NCI-H82 (cell line): ENCODE measurements at places on chromosomes 4 and X.

GRCh38 chr4:110134269-110134869, 64.0 kb downstream of the ELOVL6 start:
- DNase-seq: no peak

GRCh38 chr4:154319736-154320135, 171.9 kb downstream of the DCHS2 start:
- no peak for DNase-seq

- no peak for DNase-seq
Observed at GRCh38 chrX:51569561-51569960, 49.2 kb downstream of the CENPVL3 start.

- no peak for DNase-seq
Observed at GRCh38 chrX:25287521-25287920, 271.8 kb upstream of the ARX start.

DNA sequence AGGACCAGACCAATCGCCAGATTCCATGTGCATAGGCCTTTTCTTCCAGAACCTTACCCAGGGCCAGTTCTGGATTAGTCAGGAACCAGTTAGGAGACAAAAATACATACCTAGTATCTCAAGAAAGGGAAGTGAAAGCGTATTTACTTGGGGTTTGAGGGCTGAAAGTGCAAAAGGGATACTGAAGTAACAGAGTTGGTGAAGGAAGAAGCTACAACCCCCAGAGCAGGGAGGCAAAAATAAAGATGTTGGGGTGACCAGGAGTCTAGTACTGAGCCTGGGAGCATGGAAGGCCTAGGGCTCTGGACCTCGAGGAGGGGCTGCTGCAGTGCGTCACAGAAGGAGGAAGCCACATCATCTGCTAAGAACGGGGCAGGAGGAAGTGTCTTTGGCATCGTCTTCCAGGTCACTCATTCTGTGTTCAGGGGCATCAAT, 38.3 kb downstream of the TKTL1 start:
- DNase-seq: no peak

GRCh38 chrX:106168107-106168506, at the start of gene PWWP3B:
TSS of gene PWWP3B (plus strand) at chrX:106168305. CDS start at chrX:106205433, 37,128 bp downstream.
- peak; percentile 30 for DNase-seq

DNA sequence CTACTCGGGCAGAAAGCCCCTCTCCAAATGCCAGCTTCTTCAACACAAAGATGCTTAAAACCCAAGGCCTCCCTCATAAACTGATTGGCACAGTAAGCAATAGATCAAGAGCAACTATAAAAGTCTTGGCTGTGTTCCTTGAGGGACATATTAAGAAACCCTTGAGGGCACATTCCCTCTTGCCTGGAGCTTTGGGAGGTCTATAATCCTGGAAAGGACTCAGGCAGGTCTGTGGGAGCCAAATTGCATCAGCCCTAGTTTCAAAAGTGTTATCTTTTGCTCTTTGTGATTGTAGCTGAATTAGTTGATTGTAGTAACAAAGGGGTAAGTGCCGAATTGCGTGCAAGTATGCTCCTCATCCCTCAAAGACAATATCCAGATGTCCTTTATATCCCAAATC, 18.6 kb upstream of the SETD7 start:
- DNase-seq: no peak

- DNase-seq: no peak
Observed at GRCh38 chrX:150848914-150849365, 49.5 kb downstream of the CD99L2 start.

DNA sequence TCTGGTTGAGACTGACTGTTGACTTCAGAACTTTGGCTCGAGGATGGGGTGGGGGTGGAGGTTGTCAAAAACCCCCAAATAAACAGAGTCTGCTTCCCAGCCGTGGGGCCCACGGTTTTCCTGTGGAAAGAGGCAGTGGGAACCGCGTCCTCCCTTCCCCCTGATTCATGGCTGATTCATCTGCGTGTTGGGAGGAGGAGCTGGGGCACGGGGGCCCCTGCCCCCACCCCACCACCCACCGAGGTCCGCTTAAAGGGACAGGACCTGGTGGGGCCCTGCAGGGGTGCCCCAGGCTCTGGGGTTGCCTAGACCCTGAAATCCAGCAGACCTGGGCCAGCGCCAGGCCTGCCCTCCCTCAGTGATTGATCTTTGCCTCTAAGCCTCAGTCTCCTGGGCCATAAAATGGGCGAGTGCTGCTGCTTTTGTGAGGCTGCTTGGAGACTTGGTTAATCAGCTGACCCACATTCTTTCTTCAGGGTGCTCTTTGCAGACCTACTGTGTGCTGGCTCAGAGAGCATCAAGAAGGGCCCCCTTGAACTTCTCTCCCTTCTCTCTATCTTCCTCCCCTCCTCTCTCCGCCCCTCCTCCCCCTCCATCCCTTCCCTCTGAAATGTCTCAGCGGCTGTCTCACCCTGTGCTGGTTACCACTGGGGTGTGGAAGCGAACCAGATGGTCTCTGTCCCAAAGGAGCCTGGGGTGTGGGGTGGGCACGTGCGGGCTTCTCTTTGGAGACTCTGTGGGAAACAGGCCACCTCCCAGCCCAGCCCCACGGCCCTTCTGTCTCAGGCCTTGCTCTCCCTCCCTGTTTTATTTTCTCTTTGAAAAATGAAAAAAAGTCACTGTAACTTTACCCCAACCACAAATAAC, 9.1 kb downstream of the HTRA3 start:
- DNase-seq: peak; percentile 64

- DNase-seq: peak; percentile 79
Observed at GRCh38 chr4:145034727-145035211, 63.2 kb downstream of the ANAPC10 start.

GRCh38 chrX:118347131-118347530, 1.2 kb downstream of the WDR44 start:
- DNase-seq: peak; percentile 27

- no peak for DNase-seq
Observed at GRCh38 chrX:17062065-17062464, 115.6 kb downstream of the REPS2 start.

GRCh38 chrX:33178218-33178617, 33.1 kb downstream of the DMD start:
- no peak for DNase-seq

DNA sequence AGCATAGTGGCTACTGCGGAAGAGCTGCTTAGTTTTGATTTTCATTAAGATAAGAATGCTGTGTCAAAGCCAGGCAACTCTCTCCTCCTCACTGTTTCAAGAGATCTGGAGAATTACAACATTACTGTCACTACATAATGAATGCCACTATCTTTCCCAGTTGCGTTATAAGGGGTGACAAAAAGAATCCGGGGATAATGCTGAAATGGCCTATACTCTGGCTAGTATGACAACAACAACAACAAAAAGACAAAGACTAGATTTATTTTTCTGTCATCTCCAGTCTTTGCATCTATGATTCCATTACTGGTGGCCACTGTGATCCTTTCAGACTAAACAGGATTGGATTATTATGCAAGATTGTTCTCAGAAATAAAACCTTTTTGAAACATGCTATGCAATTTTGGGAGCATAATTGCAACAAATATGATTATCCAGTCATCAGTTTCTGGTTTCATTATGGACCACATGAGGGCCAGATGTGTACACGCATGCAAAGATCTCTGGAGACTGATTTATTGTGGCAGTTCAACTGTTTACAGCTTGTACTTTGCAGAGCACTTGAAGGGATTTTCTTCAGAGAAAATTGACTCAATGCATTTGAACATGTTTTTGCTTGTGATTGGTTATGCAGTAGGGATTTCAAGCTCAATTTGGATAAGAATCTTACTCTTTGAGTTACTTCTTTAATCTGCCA, 31.1 kb upstream of the SPANXB1 start:
- no peak for DNase-seq

DNA sequence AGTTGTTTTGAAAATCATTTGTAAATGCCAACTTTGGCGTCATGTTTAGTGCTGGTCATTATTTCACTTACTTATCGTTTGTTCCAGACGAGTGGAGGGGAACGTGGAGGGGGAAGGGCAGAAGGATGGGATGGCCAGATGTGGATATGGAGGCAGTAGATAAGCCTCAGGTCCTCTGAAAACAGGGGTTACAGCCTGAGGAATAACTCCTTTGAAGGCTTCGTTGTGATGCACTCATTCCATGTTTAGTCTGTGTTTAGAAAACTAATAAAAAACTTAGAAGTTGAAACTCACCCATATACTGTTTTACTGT, 1.1 kb downstream of the MOB1B start:
- DNase-seq: peak; percentile 40

- DNase-seq: no peak
Observed at GRCh38 chr4:30117433-30117832, 602.7 kb upstream of the PCDH7 start.

DNA sequence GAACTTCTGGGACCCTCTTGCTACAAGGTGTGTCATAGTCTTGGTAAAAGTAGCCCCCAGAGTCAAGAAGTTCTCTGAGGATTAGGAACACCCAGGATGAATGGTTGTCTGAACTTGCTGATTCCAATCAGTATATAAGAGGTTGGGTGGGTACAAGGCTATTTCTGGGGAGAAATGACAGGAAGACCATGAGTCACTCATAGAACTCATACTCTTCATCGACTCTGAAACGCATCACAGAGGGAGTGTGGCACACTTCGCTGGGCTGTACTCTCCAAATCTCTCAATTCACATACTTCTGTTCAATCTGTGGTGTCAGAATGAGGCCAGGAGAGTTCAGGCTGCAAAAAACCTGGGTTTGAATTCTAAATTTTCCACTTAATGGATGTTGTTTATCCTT, 193.2 kb upstream of the LEF1 start:
- DNase-seq: no peak

DNA sequence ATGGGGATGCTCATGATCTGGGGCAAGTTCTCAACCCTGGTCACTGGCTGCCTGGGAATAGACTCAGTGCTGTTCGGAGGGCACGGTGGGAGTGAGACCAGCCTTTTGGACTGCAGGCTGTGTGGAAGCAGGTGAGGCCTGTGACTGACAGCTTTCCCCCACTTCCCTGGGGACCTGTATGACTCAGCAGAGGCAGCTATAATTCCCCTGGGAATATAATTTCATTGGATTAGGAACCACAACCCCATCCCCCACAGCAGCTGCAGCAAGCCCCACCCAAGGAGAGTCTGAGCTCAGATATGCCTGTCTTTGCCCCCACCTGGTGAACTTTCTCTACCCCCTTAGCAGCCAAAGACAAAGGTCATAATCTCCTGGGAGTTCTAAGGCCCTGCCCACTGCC, 408.6 kb downstream of the PPP3CA start:
- DNase-seq: peak; percentile 83

DNA sequence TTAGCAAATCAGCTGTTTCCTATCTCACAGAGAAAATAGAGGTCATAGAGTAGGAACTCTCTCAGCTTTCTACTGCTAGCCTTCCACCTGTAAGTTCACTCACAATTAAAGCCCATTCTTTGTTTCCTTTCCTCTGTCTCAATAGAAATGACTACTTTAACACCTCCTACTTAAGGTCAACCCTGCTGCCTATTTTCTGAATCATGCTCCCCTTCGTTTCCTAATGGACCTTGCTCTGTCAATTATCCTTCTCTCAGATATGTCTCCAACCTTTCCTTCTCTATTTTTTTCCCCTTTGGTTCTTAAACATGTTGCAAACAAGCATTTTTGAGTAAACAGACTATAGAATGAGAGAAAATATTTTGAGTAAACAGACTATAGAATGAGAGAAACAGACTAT, 5.1 kb upstream of the PAQR3 start:
- no peak for DNase-seq

- DNase-seq: no peak
Observed at GRCh38 chr4:175656649-175657048, 155.4 kb downstream of the GPM6A start.

DNA sequence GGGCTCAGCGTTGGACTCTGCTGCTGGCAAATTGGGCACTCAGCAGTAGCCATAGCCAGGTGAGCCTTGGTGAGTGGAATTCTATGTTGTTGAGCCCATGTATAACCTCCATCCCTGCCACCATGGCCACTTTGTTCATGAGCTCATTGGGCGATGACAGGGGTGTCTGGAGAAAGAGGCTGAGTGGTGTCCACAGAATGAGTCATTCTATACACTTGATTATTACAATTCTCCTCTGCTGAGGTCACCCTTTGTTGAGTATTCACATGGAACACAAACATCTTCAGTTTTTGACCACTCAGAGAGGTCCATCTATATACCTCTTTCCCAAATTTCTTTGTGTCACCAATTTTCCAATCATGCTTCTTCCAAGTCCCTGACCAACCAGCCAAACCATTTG, 1341.7 kb downstream of the PCDH7 start:
- DNase-seq: no peak

- no peak for DNase-seq
Observed at GRCh38 chr4:89283226-89284009, 24.2 kb downstream of the GPRIN3 start.

GRCh38 chr4:82419451-82419850, 10.8 kb downstream of the HNRNPDL start:
- DNase-seq: peak; percentile 53

- DNase-seq: no peak
Observed at GRCh38 chrX:15269618-15270521, at the start of gene ASB9. TSS of gene ASB9 (minus strand) at chrX:15270083. CDS start at chrX:15269874, 209 bp downstream.

GRCh38 chr4:155268821-155269220, 60.4 kb downstream of the NPY2R start:
- no peak for DNase-seq

DNA sequence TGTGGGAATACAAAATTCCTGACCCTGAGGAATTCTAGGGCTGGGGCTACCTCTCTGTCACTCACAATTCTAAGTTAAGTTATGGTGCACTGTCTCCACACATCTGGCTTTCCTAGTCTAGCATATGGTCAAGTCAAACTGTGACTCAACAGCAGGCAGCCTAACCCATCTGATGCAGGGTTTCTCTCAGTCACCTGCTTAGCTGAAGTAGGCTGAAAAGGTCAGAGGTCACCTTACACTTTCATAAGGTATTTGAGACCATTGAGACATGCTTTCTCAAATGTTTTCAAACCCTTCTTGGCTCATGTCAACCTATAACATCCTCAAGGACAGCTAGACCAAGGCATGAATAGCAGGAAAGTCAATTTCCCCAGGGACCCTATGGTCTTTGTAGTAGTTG, 196.5 kb upstream of the STK26 start:
- peak; percentile 14 for DNase-seq

- no peak for DNase-seq
Observed at GRCh38 chr4:45765521-45765920, 358.3 kb downstream of the GABRG1 start.

- DNase-seq: no peak
Observed at GRCh38 chr4:1898681-1899080, 27.5 kb downstream of the NSD2 start.

- DNase-seq: no peak
Observed at GRCh38 chr4:178462710-178463109, 1020.5 kb upstream of the AGA start.

DNA sequence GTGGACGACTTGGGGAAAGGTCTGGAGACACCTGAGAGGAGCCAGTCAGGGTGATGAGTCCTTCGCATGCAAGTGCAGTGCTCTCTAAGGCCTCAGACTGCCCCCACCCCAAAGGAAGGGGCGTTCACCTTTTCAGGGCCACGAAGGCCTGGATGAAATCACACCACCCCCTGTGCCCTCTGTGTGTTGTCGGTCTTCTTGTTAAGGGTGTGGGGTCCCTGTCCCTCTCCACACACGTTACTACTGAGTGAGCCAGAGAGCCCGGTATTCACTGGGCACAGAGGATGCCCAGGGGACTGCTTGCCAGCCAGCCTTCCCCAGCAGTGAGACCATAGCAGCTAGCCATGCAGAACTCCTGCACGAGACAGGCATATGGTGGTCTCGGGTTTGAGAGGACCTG, 72.0 kb downstream of the MTMR1 start:
- DNase-seq: no peak
